Activated CD8-positive, alpha-beta memory T cell treated with anti-CD3 and anti-CD28 coated beads for 1 hour (primary cell): ENCODE measurements at places on chromosomes 3 and 15.

DNA sequence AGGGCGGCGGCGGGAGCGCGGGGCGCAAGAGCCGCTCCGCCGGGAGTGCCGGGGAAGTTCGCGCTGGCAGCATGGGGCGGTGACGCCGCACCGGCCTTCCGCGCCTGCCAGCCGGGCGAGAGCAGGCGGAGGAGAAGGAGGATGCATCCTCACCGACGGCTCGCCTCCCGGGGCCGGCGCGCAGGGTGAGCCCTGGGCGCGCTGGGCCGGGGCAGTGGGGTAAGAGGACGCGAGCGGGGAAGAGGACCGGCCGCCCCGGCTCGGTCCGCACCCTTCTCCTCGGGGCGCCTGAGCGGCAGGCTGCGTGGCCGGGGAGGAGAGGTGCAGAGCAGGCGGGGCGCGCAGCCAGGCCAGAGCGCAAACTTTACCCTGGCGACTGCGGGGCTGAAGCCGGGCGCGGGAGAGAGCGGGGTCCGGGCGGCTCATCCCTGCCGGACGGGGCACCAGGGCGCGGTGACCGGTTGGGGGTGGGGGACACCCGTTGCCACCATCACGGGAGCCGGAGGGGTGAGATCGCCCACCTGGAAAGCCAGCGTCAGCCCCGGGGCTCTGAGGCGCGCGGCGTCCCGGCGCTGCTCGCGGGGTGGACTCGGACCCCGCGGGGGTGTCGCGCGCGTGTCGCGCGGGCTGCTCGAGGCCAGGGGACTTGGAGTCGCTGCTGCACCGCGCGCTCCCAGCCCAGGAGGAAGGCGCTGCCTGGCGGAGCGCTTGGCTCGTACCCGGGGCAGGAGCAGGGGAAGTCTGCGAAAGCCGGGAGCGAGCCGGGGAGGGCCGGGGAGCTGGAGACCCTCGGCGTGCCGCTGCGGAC, 542 bp downstream of the GABRA5 start:
- DNase-seq = no peak

DNA sequence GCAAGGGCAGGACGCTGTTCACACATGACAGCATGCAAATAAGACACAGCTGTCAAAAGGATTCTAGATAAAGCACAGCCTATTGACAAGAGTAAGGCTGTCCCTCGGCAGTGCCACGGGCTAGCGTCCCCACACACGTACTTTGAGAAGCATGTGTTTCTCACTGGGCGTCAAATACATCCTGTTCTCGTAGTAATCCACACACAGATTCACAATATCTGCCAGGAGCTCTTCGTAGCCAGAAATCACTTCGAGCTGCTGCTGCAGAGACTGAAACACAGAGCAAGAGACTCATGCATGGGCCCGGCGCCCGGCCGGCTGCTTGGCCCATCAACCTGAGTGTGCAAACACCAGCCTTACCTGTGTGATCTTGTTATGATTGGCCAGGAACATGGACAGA, 41.1 kb downstream of the CYFIP1 start:
- no peak for DNase-seq

DNA sequence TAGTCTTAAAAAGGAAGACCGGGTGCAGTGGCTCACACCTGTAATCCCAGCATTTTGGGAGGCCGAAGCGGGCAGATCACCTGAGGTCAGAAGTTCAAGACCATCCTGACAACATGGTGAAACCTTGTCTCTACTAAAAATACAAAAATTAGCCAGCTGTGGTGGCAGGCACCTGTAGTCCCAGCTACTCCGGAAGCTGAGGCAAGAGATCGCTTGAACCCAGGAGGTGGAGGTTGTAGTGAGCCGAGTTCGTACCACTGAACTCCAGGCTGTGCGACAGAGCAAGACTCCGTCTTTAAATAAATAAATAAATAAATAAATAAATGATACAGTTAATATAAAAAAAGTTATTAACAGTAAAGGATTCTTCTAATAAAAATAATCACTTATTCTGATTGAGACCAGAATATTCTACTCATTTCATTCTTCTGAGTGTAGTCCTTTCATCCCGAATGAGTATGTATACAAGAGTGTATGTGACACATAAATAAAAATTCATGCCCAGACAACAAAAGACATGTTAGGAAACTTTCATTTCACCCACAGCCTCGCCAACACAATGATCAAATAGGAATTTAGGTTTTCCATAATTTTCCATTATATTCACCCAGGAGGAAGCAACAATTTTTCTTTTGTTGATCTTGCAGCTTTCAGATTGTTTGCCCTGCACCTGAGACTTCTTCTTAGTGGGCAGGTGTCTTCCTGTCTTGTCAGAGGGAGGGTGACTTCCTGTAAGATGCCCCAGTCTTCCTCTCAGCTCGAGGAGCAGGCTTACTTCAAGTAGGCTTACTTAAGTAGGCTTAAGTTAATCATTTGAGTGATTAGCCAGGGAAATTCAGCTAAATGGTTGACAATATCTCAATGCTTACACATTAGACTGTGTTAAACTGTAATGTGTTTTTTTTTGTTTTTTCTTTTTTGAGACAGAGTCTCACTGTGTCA, 7.8 kb upstream of the NUP210 start:
- DNase-seq = no peak

GRCh38 chr3:14784087-14784681, 34.6 kb upstream of the FGD5 start:
- no peak for DNase-seq

- DNase-seq = no peak
Measured at GRCh38 chr3:189084620-189085019, 87.2 kb upstream of the TPRG1 start.

- DNase-seq = no peak
Measured at GRCh38 chr3:89912031-89912430, 804.6 kb downstream of the EPHA3 start.

GRCh38 chr3:65356331-65357248, 668.8 kb upstream of the ADAMTS9 start:
- DNase-seq = no peak

DNA sequence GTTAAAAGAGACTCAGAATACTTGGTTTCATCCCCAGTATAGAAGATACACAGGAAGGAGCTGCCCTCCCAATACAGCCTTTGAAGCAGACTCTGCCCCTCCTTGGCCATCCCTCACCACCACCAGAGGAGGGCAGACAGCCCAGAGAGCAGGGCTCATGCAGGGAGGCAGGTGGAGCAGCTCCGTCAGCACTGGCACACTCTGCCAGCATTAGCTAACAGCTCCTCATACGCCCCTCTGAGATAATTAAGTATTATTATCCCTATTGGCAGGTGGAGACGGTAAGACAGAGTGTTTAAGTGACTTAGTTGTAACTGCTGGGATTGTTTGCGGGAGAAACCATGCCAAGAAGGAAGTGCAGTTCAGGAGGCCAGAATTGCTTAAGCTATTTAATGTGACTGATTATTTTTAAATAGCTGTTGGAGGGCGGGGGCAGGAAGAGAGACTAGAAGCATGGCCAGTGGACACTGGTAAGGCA, 434.0 kb downstream of the EPHB1 start:
- no peak for DNase-seq

- DNase-seq = no peak
Measured at GRCh38 chr15:55434989-55435825, 26.9 kb downstream of the PIERCE2 start.

DNA sequence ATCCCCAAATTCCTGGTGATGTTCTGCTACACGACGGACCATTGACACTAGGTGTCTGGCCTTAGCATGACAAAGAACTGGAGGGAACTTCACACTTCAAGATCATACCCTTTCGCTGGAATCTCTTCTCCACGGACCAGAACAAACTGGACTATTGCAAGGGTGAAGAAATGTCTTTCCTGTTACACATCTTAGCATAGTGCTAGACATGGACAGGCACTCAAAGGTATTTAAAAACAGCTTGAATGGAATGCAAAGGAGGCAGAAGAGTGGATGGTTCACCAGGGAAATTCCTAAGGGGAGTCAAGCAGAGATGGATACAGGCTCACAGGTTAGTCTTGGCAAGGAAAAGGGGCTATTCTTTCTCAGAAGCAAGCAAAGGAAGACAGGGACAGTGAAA, 33.5 kb upstream of the PDZRN3 start:
- DNase-seq = no peak

DNA sequence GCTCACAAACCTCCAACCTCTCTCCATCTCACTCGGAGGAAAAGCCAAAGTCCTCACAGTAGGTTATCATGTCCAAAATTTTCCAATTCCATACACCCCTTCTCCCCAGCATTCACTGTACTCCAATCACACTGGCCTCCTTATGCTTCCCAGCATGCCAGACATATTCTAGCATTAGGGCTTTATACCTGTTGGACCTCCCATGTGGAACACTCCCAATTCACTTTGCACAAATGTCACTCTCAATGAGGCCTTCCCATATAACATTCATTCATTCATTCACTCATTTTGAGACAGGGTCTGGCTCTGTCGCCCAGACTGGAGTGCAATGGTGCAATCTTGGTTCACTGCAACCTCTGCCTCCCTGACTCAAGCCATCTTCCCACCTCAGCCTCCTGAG, 19.9 kb downstream of the SCAPER start:
- DNase-seq = no peak

DNA sequence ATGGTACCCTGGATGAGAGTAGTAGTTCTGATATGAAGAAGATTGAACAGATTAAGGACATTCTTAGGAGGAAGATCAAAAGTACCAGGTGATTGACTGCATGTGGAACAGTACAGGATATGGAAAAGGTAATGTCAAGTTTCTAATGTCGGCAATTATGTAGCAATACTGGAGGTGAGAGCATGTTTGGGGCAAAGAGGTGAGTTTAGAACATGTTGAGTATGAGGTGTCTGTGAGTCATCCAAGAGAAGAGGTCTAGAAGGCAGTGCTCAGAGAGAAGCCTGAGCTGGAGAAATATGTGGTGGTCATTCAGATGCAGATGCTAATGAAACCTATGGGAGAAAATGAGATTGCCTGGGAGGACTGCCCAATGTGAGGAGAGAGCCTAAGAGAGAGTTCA, 305.6 kb downstream of the ZBTB20 start:
- no peak for DNase-seq

- DNase-seq = no peak
Measured at GRCh38 chr3:58052373-58053273, 44.4 kb downstream of the FLNB start.

GRCh38 chr3:177929310-177929709, 606.9 kb upstream of the KCNMB2 start:
- DNase-seq = no peak

- no peak for DNase-seq
Measured at GRCh38 chr15:59268852-59269407, 62.3 kb downstream of the LDHAL6B start.

DNA sequence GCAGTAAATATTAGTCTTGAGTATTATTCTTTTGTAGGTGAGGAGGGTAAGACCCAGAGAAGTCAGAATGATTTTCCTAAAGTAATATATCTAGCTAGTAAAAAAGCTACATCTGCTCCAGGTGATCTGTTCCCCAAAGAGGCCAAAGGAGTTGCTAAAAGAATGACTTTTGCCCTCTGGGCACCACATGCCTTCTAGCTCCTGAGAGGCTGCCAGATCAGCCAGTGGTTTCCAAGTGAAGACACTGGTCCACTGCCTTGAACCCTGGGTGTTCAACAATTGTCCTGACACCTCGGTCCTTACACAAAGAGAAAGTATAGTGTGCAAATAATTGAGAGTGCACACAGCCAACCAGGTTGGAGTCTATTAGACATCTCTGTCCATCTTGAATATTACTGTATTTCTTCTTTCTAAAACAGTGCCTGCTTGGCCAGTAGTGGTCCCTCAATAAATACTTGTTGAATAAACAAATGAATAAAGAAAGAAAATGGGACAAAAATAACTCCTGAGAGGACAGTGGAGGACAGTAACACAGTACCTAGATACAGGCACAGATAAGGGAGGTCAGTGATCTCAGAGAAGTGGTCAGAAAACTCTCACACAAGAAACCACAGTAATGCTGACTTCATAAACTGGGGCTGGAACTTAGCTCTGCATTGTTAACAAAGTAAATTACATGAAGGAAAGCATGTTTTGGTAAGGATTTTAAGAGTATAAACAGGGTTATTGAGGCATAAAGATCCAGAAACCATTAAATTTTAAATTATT, 56.6 kb upstream of the CSTA start:
- no peak for DNase-seq

DNA sequence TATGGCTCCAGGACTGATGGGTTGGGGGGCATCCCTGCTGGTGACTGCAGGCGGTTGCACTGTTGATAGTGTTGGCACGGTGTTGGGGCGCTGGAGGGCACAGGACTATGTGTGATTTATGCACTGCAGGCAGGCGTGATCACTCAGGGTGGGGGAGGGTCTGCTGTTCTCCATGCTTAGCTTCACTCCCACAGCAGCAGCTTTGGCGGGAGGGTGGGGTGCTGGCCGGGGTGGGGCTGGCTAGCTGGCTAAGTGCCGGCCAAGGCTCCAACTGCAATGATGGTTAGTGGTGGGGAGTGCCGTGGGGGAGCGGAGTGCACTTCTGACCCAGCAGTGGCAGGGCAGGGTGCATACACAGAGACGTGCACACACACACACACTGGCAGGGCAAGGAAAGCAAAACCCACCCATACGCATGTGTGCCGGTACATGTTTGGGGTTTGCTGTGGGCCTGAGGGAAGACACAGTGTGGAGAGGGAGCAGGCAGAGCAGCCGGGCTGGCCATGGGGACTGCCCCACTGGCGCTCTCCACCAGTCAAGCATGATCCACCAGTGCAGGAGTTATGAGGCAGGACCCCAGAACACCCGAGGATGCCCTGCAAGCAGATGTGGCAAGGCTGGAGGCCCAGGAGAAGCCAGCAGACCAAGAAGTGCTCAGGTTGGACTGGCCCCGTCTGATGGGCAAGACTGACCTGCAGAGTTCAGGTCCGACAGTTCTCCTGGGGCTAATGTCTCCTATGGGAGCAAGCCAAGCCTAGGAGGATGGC, 16.5 kb upstream of the FGF7 start:
- DNase-seq = no peak

DNA sequence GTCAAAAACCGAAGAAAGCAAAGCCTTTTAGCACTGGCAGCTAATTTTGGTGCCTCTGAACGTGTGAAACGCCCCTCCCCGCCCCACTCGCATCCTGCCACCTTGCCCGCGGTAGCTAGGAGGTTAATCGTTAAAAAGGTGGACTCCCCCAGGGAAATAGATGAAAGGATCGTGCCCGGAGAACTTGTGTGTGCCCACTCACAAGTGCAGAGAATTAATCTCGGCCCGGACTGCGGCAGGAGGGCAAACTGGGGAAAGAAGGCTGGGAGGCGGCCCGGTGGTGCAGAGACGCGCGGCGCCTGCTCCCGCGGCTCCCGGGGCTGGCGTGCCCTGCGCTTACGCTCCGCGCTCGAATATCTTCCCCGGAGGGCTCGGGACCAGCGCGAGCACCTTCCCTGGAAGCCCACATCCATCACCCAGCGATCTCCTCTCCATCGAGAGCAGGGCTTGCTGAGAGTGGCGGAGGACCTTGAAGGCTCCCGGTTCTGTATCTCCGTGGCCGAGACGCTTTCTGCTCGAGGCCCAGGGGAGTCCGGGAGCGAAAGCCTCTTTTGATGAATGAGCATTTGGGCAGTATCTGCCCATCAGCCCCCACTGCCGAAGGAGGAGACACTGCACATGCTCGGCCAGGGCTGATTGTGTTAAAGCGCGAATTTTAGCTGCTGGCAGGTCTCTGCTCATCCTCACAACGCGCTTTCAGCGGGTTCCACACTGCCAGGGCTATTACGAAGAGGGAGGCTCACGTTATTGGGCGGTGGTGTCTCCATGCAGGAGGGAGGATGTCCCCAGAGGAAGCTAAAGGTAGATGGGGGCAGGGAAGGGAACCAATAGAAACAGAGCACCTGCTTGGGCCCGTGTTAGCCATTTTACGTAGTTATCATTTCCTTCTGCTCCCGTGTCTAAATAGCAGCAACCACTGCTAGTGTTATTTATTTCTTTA, 1.3 kb upstream of the SPTSSB start:
- no peak for DNase-seq
